IPS DF 6.9 (cell line): ENCODE measurements at places on chromosomes 5 and 9.

DNA sequence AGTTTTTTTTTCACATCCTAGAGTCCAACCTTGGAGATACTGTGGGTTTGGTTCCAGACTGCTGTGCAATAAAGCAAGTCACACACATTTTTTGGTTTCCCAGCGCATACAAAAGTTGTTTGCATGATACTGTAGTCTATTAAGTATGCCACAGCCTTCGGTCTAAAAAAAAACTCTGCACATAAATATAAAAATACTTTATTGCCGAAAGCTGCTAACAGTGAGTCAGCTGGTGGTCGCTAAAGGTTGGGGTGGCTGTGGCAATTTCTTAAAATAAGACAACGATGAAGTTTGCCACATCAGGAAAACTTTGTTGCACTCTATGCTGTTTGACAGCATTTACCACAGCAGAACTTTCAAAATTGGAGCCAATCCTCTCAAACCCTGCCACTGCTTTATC lies 37.4 kb downstream of the UBQLN1 start:
- peaks cover 3% of the 10 kb centered on the region; the same call in 1 of the 2 replicates for H3K36me3 ChIP-seq
- no peak overlapping the region for H3K27ac ChIP-seq
- H3K4me3 ChIP-seq, result no peak overlapping the region
- H3K27me3 ChIP-seq, result no peaks in the 10 kb centered on the region
- H3K4me1 ChIP-seq, result no peaks in the 10 kb centered on the region

DNA sequence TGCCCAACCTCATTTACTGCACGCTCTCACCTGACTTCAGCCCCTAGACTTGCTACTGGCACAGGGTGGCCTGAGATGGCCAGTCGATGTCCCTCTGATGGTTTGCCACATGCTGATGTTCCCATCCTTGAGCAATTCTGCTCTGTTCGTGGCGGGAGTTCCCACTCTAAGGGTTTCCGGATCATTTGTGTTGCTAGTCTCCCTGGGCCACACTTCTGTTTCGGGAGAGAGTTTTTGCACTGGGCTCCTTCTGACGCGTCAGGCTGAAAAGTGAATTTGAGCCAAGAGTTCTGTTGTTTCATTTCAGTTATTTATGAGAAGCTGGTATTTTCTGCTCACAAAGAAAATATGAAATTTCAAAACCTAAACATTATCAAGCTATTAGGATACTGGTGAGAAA lies 597.7 kb downstream of the BNC2 start:
- DNase-seq, result no peak
- H3K27me3 ChIP-seq, result no peaks in the 10 kb centered on the region
- no peaks in the 10 kb centered on the region for H3K36me3 ChIP-seq
- H3K4me3 ChIP-seq, result no peak overlapping the region
- H3K4me1 ChIP-seq, result no peaks in the 10 kb centered on the region

- H3K27ac ChIP-seq, result no peak overlapping the region
- no peaks in the 10 kb centered on the region for H3K27me3 ChIP-seq
- no peak for DNase-seq
- H3K36me3 ChIP-seq, result no peaks in the 10 kb centered on the region
- H3K4me1 ChIP-seq, result peaks cover 9% of the 10 kb centered on the region
Observed at GRCh38 chr5:72151169-72151568, 43.9 kb downstream of the MAP1B start.

DNA sequence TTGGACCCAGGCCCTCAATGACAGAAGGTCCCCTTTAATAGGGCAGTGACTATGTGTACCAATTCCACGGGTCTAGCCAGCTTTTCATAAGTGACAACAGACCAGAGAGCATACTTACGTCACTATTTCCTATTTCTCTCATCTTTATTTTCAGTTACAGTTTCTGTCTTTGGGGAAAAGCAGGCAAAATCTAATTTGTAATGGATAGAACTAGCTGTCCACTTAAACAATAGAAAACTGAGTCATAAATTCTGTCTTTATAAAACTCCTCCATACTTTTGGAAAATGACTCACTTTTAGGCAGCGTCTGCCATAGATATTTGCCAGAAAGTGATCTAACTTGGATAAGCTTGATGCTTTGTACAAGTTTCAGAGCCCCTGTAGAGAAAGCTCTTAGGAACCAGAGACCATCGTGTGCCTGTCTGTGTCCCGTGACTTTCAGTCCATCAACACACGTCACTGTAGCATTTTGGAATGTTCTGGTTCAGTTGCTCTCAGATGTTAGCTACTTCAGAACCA lies 101.9 kb downstream of the F2RL2 start:
- no peak overlapping the region for H3K27ac ChIP-seq
- H3K4me3 ChIP-seq, result no peak overlapping the region
- H3K36me3 ChIP-seq, result no peaks in the 10 kb centered on the region
- no peaks in the 10 kb centered on the region; the same call in 1 of the 2 replicates for H3K4me1 ChIP-seq
- no peak for DNase-seq
- no peaks in the 10 kb centered on the region for H3K27me3 ChIP-seq

DNA sequence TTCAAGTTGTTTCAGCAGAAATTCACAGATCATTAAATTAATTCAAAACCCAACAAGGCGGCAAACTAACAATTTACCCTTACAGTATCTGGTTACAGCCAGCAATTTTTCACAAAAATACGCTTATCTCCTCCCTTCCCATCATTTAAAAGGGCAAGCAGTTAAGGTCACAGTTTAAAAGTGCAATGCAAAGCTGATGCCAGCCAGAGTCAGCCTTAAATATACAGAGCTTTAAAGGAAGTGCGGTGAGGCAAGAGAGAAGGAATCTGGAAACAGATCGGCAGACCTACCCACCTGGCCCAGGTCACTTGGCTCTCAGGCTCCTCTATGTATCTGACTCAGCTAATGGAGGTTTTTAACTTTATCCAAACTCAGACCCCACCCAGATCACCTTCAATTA lies 31.0 kb downstream of the EPB41L4A start:
- no peak for DNase-seq
- H3K27ac ChIP-seq, result no peak overlapping the region
- H3K36me3 ChIP-seq, result no peaks in the 10 kb centered on the region
- H3K27me3 ChIP-seq, result no peaks in the 10 kb centered on the region
- no peaks in the 10 kb centered on the region for H3K4me1 ChIP-seq

- no peaks in the 10 kb centered on the region for H3K27me3 ChIP-seq
- H3K4me3 ChIP-seq, result no peak overlapping the region
- H3K36me3 ChIP-seq, result no peaks in the 10 kb centered on the region
- H3K4me1 ChIP-seq, result no peaks in the 10 kb centered on the region
- no peak overlapping the region for H3K27ac ChIP-seq
- DNase-seq, result no peak
Observed at GRCh38 chr5:175286981-175287380, 157.0 kb downstream of the DRD1 start.

DNA sequence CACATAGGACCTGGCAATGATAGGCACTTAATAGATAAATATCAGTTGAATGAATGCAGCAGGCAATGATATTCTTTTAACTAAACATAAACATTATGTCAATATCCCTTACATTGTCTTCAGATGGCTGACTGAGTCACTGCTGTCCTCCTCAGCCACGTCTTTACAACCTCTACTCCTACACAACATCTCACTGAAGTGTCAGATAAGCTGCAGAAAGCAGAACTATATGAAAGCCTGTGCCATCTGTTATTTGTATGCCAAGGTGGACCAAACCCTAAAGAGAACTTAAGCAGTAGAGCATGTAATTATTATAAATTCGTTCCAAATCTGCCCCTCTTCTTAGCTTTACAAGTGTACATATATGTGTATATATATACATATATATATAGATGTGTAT lies 271.2 kb downstream of the RASEF start:
- H3K27me3 ChIP-seq, result no peaks in the 10 kb centered on the region
- no peaks in the 10 kb centered on the region for H3K36me3 ChIP-seq
- no peak overlapping the region for H3K27ac ChIP-seq
- no peaks in the 10 kb centered on the region for H3K4me1 ChIP-seq
- H3K4me3 ChIP-seq, result no peak overlapping the region

- H3K36me3 ChIP-seq, result no peaks in the 10 kb centered on the region
- H3K27ac ChIP-seq, result no peak overlapping the region
- DNase-seq, result no peak
- H3K4me3 ChIP-seq, result no peak overlapping the region
- H3K27me3 ChIP-seq, result no peaks in the 10 kb centered on the region
Observed at GRCh38 chr9:89813482-89813881, 208.7 kb downstream of the GADD45G start.

DNA sequence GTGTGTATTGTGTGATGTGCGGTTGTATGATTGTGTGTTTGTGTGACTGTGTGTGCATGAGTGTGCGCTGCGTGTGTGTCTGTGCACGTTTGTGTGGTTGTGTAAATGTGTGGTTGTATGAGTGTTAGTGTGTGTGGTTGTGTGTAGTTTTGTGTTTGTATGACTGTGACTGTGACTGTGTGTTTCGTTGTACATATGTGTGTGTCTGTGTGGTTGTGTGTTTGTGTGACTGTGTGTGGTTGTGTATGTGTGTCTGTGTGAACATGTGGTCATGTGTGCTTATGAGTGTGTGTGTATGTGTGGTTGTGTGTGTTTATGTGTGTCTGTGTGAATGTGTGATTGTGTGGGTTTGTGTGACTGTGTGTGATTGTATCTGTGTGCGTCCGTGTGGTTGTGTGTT lies 197.8 kb downstream of the TTLL11 start:
- no peaks in the 10 kb centered on the region for H3K27me3 ChIP-seq
- H3K4me3 ChIP-seq, result no peak overlapping the region
- H3K36me3 ChIP-seq, result no peaks in the 10 kb centered on the region

DNA sequence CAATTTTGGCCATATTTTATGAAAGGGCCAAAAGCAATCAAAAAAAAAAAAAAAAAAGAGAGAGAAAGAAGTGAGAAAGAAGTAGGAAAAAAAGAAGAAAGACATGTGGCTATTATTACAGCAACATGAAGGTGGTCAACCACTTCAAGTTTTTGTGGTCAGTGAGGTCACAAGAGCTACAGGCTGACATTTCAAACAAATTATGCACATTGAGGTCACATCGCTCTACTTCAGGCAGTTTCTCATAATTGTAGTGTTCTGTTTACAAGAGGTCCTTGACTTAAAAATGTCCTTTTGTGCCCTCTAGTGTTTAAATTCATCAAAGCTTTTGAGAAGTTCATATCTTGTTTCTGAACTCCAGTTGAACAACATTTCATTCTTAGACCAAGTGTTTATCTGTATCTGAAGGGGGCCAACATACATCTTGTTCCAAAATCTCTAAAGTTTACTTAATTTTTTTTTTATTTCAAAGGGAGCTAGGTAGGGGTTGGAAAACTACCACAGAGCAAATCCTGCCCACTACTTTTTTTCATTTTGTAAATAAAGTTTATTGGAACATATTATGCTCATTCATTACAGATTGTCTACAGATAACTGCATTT lies 513.1 kb downstream of the PDE4D start:
- no peaks in the 10 kb centered on the region for H3K36me3 ChIP-seq
- H3K27me3 ChIP-seq, result no peaks in the 10 kb centered on the region
- no peak overlapping the region for H3K27ac ChIP-seq
- H3K4me1 ChIP-seq, result no peaks in the 10 kb centered on the region
- no peak overlapping the region for H3K4me3 ChIP-seq

DNA sequence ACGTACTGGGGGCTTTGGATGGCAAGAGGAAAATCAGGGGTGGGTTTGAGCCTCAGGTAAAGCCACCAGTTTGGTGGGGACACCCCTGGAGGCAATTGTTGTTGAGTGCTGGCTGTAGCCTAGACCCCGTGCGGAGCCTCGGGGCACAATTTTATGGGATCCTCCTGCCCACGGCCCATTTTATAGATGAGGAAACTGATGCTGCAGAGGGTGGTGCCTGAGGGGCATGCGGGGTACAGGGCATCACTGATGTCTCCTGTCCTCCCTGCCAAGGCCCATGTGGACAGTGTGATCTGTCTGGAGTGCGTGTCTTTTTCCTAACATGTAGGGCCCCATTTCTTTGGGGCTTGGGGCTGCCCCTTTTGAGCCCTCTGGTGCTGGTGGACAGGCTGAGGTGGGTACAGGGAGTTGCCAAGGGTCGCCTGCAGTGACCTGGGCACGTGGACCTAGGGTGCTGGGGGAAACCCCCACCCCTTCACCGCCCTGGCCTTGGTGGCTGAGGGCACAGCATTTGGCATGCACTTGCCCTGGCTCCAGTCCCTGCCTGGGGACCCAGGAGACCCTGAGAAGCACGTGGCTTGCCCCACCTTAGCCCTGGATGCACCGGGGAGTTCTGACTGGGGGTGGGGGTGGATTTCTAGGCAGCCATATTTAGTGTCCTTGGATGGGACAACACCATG lies 22.1 kb downstream of the WNK2 start:
- no peak overlapping the region for H3K4me3 ChIP-seq
- no peak overlapping the region for H3K27ac ChIP-seq
- H3K36me3 ChIP-seq, result peaks cover 2% of the 10 kb centered on the region; the same call in 1 of the 2 replicates
- no peaks in the 10 kb centered on the region for H3K27me3 ChIP-seq
- no peak for DNase-seq

DNA sequence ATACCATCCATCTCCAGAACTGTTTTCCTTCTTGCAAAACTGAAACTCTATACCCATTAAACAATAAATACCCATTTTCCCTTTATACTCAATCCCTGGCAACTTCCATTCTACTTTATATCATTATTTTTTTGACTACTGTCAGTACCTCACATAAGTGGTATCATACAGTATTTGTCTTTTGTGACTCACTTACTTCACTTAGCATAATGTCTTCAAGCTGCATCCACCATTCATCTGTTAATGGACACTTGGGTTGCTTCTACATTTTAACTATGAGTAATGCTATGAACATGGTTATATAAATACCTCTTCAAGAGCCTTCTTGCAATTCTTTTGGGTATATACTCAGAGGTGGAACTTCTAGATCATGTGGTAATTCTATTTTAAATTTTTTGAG lies 11.6 kb upstream of the TYRP1 start:
- no peaks in the 10 kb centered on the region for H3K27me3 ChIP-seq
- no peak overlapping the region for H3K27ac ChIP-seq
- H3K4me1 ChIP-seq, result no peaks in the 10 kb centered on the region
